AG04450 (cell line): ENCODE measurements at places on chromosomes 6 and 20. TPM values are rescaled to one million over a fixed set of nuclear protein-coding genes. Genes with fewer than 3 reads are reported as not detected.

DNA sequence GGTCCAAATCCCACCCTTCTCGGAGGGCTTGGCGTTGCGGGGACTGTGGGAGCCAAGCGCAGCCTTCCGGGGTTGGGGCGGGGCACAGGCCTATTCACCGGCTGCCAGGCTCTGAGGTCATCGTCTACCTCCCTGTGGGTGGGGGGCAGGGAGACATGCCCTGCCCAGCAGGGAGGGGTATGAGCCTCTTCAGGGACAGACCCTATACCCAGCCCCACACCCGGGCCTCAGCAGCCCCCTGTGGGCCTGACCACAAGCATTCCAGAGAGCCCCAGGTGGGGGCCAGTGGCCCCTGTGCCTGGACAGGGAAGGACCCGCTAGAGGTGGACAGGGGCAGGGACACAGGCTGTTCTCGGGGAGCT, 11.6 kb downstream of the LAMA5 start:
- DNase-seq, result no peak

GRCh38 chr20:17315407-17316231, 88.8 kb downstream of the PCSK2 start:
- DNase-seq, result no peak

- DNase-seq, result no peak
Observed at GRCh38 chr6:117138425-117138824, 126.9 kb upstream of the VGLL2 start.

DNA sequence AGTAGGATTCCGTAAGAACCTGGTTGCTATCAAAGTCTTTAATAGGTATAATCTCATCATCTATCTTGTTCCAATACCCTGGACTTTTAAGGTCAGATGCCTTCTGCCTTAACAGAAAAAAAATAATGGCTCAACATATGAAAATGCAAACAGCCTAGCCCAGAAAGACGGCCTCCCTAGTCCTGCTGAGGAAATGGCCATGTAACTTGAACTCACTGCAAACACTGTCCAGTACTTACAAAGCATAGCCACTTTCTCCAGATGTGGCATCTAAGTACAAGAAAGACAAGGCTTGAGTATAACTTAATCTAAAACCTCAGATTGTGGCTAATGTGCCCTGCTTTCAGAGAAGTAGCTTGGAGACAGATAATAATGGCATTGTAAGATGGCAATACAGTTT, 26.5 kb downstream of the FASTKD5 start:
- DNase-seq, result peak; percentile 4

DNA sequence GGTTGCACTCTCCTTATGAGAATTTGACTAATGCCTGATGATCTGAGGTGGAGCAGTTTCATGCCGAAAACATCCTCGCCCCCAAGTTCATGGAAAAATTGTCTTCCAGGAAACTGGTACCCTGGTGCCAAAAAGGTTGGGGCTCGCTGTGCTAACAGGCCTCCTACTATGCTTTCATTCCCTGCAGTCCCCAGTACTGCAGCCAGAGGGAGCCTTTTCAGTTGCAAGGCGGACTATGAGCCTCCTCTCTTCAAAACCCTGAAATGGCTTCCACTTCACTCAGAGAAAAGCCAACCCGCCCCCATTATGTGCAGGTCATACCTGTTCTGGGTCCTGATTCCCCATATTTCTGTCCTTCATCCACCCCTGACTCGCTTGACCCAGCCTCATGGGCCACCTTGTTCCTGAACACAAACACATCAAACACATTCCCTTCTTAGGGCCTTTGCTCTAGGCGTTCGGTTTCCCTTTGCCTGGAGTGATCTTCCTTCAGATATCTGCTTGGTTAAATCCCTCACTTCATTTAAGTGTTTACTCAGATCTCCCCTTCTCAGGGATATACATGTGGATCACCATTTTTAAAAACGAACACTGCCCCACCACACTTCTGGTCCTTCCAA, 173.7 kb downstream of the PHACTR1 start:
- no peak for DNase-seq

DNA sequence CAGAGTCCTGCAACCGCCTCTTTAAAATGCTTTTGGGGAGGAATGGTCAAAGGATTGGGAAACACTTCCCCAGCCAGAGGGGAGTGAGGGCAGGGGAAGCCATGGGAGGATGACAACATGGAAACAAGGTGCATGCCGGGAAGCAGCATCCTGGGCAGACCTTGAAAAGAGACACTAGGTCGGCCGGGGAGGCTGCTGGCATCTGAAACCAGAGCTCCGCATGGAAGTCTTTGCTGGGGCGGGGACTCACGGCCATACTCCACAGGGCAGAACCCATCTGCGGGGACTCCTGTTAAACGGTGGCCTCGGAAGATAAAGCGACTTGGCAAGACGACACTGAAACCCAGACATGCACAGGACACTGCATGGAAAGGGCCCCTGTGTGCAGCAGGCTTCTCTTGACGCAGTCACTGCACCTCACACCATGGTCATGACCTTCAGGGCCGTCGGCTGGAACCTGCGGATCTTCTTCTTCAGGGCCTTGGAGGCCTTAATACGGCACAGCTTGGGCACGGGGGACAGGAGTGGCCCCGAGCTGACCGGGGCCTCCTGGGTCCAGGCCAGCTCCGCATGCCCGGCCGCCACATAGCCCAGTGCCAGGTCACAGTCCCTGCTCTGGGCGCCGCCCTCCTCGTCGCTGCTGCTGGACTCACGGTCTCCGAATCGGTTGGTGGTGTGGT, 12.4 kb downstream of the DACT2 start:
- no peak for DNase-seq

GRCh38 chr6:13272131-13273046, 55.9 kb downstream of the TBC1D7 start:
- no peak for DNase-seq

IL17F gene
- polyA plus RNA-seq, result not detected in 2 replicates

BAK1 gene
- polyA plus RNA-seq, result 13.0 and 16.3 TPM in 2 replicates
